ENCODE measurements at places on chromosomes 1 and 21.

- no peak for DNase-seq
Observed at GRCh38 chr1:6950001-6950765, 164.9 kb downstream of the CAMTA1 start.

GRCh38 chr1:61250933-61251332 is 168.6 kb downstream of the NFIA start:
- no peak for DNase-seq

GRCh38 chr1:99969260-99969728 is 502 bp upstream of the SLC35A3 start:
- no peak for DNase-seq

GRCh38 chr1:14926818-14927575 is 226.6 kb upstream of the TMEM51 start:
- no peak for DNase-seq

DNA sequence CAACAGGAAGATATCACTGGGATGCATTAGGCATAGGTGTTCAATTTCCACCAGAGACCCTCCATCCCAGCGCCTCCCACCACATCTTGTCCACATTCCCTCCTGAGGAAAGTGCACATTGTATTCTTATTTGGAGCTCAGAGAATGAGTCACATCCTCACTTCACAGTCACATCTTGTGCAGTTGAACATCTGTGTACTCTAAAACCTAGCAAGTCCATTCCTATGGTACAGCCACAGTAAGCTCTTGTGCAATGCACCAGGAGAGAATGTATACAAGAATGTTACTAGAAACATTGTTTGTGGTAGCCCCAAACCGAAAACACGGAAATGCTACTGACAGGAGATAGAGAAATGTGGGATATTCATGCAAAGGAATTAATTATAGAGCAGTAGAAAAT is 1.6 kb upstream of the KDF1 start:
- DNase-seq: peak; percentile 93

DNA sequence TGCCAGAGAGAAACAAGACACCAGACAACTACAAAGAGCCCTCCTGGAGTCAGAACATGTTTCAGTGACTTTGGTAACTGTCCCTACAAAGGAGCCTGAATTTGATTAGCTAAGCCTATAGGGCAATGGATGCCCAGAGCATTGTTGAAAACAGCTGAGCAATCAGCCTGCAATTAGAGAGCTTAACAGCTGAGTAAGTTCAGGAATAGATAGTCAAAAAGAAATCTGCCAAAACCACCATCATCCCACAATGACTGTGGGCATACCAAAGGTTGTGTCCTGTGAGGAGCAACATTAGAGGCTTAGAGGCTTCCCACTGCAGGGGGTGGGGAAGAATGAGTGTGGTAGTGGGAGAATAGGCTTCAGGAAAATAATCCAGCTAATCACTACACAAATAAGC is 32.1 kb downstream of the SH3BP5L start:
- no peak for DNase-seq

DNA sequence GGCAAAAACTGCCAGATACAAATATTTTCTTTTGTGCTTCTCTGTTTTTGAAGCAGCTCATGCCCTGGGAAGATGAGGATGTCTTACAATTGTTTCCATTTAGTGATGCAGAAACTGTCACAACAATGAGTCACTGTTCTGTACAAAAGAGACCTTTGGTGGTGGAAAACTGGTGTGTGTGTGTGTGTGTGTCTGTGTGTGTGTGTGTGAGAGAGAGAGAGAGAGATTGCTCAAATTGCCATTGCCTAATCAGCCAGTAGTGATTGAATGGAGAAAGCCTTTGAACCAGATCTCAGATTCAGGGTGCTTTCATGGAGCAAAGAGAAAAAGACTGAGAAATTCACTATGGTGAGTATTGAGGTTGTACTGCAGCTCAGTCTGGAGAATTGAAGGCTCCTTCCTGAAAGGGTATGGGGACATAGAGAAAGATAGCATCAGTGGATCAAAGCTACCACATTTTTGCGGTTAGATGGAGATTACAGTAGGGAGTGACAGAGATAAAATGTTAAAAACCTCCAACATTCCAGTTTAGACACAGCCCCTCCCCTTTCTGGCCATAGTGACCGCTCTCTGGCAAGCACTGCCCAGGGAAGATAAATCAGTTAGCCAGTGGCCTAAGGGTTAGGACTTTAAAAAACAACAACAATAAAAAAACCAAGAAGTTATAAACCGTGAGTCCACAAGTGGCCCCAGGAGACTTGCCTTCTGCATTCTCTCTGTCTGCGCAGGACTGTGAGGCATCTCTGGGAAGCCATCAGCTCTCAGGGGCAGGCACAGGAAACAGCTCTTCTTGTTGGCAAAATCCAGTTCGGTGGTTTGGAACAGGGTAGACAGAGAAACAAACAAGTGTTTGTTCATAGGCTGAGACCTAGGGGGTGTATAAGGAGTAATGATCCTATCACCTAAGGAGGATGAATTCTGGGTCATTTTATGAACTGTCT is 406.5 kb downstream of the DUSP10 start:
- peak; percentile 67 for DNase-seq

DNA sequence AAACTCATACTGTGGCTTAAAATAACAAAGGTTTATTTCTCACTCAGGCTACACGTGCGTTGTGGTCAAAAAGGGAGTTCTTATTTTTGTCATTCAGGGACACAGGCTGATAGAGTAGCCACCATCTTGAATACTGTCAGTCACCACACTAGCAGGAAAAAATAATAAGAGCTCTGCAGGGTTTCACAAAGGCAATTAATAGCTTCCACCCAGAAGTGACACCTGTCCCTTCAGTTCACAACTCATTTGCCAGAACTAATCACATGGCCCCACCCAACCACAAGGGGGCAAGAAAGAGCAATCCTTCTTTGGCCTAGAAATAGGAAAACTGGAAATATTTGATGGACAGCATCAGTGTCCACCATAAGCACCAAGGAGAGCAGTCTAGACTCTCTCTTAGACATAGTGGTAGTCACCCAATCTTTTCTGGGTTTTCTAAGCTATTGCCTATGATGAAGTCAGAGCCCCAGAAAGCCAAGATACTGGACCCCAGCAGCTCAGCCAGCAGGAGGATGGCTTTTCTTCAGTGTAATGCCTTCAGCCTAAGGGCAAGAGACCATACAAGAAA is 8.2 kb downstream of the HAPLN2 start:
- DNase-seq: peak; percentile 24

- DNase-seq: no peak
Observed at GRCh38 chr1:202145068-202145743, 669 bp upstream of the ARL8A start.

DNA sequence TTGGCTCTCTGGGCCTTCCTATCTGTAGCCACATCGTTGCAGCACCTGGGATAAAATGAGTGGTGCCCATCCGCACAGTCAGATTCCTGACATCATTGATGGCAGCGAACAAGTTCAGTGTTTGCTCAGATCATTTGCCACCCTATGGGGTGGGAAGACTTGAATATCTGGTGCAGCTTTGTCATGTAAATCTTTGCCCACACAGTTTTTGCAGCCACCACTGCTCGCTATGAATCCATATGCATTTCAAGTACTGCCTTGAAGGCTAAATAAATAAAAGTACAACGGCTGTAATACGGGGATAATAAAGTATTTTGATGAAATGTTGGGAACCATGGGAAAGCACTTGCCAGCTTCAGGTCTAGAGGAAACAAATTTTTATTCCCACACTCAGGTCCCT is 56.3 kb upstream of the COA6 start:
- no peak for DNase-seq

- DNase-seq: no peak
Observed at GRCh38 chr1:171204296-171204695, 19.2 kb downstream of the FMO2 start.

DNA sequence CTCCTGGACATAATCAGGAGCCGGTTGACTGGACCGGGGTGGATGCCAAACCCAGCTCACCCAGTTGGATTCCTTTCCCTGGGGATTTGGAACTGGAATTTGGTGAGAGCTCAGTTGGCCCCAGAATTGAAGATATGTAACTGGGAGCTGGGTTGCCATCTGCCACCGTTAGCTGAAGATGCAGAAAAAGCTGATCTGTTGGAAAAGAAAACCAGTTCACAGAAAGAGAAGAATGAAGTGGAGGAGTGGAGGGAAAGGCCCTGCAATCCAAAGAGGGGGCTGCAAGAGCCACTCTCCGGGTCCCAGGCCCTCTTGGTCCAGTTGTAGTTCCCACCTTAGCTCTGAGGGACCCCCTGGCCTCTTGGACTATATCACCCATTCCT is 16.0 kb downstream of the TEX35 start:
- no peak for DNase-seq

DNA sequence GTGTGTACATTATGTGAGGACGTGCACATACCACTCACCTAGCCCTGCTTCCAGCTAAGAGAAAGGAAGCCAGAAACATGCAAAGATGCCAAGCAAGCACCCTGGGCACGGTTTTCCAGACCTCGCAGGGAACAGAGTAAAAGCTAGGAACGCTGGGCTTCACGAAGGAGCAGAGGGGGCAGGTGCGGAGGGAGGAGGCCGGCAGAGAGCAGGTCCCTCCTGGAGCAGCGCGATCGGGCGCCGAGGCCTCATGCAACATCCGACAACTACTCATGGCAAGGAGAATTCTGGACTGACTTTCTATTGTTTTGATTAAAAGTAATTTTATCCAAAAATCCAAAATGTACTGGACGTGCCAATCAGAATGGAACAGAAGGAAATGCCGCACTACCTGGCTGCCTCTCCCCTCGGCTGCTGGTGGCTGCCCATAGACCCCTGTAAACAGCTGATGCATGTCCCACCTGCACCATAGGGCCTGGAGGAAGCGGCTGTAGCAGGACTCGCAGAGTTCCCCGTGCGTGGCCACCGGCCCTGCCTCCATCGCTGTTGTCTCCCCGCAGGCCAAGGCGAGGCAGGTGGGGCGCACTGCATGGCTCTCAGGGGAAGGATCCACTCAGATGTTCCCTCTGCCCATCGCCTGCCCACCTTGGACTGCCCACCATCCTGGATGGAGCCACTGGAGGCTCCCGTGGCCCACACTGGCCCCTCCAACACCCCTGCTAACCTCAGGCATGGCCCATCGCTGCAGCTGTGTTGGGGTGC is 93.5 kb downstream of the WDR4 start:
- no peak for DNase-seq

DNA sequence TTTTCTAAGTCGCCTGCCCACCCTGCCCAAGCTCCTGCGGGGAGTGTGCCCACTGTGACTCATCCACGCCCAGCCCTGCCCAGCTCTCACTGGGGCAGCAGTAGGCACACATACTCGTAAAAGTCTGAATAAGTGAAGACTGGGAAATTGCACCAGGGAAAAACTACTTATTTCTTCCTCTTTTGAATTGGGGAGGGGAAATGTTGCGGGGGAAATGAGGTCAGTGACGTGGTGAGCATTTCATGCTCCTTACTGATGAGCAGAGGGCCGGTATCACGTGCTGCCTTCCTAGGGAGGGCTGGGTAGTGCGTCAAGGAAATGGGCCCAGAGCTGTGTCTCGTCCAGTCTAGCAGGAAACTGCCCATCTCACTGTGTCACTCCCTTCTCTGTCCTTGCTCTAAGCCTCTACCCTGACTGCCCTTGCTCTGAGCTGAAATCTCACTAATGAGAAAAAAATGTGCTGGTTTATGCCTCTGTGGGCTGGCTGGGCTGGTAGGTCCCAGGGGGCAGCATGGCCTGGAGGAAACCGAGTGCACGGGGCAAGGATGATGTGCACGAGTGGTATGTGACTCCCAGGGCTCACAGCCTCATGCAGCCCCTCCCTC is 13.5 kb upstream of the TNFRSF1B start:
- DNase-seq: peak; percentile 85

DNA sequence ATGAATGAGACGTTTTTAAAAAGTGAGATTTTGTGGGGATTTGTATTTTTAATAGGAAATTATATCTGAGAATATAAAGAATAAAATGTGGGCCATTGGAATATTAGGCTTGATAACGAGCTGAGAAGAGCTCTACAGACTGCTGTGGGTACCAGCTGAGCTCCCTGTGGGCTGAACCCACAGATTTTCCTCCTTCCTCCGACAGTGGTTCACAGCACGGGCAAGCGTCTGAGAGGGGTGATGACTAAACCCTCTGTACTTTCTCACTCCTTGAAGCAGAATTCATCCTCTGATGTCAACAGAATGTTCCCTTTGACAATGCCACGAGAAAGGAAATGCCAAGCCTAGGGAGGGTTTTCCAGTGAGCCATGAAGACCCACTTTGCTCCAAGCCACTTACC is 102.7 kb upstream of the AJAP1 start:
- DNase-seq: no peak

GRCh38 chr1:40766560-40766959 is 17.0 kb upstream of the KCNQ4 start:
- DNase-seq: no peak

DNA sequence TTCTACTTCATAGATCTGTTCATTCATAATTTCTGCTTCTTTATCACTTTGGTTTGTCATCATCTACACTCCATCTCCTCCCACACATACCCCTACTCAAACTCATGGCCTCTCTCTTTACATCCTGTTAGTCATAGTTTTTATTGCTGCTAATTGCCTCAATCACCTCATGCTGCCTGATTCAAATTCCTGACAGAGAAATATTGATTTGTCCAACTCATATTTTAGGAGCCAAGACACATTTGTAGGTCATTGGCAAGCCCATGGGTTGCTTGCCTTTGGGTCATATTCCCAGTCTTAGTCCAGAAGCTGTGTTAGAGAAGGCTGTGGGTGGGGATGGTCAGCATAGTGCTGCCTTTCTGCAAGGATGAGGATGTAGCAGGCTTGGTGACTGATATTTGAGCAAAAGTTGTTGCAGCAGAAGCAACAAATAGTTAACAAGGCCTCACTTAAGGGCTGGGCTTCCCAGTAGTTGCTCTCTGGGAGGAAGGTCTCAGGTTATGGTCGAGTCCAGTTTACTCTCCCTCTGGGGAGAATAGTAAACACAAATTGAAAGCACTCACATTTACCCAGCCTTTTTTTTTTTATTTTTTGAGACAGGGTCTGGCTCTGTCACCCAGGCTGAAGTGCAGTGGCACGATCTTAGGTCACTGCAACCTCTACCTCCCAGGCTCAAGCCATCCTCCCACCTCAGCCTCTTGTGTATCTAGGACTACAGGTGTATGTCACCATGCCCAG is 22.4 kb upstream of the EPS15 start:
- no peak for DNase-seq

GRCh38 chr1:36553591-36554322 is 71.0 kb upstream of the CSF3R start:
- no peak for DNase-seq

- no peak for DNase-seq
Observed at GRCh38 chr1:245763873-245764331, 609.1 kb downstream of the KIF26B start.

GRCh38 chr1:215507119-215507518 is 60.0 kb upstream of the KCTD3 start:
- DNase-seq: no peak

DNA sequence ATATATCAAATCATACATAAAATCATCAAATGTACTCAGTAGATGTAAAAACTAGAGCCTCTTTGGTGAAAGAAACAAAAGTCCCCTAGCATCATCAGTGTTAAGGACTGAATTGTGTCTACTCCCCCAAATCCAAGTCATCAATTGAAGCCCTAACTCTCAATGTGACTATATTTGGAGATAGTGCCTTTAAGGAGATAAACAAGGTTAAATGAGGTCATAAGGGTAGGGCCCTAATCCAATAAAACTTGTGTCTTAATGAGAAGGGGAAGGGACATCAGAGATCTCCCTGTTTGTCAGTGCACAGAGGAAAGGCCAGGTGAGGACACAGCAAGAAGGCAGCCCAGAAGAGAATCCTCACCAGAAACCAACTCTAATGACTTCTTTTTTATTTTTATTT is 33.5 kb downstream of the USP24 start:
- no peak for DNase-seq

GRCh38 chr1:65503427-65503826 is 83.0 kb downstream of the LEPR start:
- DNase-seq: peak; percentile 9

GRCh38 chr1:207851696-207852095 is 59.2 kb downstream of the CD34 start:
- DNase-seq: no peak
